ENCODE measurements at places on chromosomes 5 and 9.

- DNase-seq = no peak
These were observed 31.2 kb upstream of the CTNNA1 start for GRCh38 chr5:138721979-138722378.

- no peak for DNase-seq
These were observed 266.4 kb upstream of the DAB2 start for GRCh38 chr5:39691136-39691535.

- no peak for DNase-seq
These were observed 76.9 kb downstream of the ST8SIA4 start for GRCh38 chr5:100826133-100826532.

GRCh38 chr5:94397508-94397907, 220.9 kb downstream of the KIAA0825 start:
- DNase-seq = no peak

DNA sequence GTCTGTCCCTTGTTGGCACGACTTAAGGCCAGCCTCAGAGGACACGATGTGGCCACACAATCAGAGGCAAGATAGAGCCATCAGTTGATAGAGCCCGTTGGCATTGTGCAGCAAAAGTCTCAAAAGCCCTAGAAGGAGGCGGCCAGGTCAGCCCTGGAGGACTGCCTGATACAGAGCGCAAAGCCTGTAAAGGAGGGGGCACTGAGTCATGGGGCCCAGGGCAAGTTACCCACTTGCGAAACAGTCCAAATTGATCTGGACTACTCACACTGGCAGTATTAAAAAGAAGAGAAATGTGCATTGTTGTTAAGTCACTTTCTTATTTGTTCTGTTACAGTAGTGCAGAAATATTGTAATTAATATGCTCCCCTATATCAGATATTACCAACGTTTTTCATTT, 51.5 kb downstream of the KLF9 start:
- DNase-seq = no peak

DNA sequence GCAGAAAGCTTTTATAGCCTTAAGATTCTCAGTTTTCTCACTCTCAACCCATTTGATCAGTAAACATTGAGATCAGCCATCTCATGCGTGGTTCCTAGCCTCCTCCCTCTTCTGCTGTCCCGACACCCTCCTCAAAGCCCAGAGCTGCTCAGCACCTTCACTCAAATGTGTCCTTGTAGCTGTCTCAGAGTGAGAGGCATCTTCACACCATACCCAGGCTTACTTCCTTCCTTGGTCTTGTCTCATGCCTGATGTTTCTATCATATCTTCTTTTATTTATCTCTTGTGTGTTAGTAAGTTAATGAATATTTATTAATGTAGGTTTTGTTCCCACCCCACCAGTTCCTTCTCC, 72.4 kb upstream of the SNX2 start:
- no peak for DNase-seq

- no peak for DNase-seq
These were observed 164.3 kb downstream of the DOCK2 start for GRCh38 chr5:169801324-169801777.

GRCh38 chr5:138330813-138331448, 673 bp downstream of the CDC25C start:
- DNase-seq = no peak

GRCh38 chr5:54443270-54443669, 12.2 kb upstream of the HSPB3 start:
- no peak for DNase-seq

- no peak for DNase-seq
These were observed 9.4 kb upstream of the NFIB start for GRCh38 chr9:14323083-14323971.
